Fibroblast of lung (primary cell): ENCODE measurements at places on chromosomes 13 and 19. TPM values are rescaled to one million over a fixed set of nuclear protein-coding genes. Genes with fewer than 3 reads are reported as not detected.
A peak's percentile ranks its signal among the peaks of the same experiment; 100 is the strongest.

LGALS7B gene
- not detected in 2 replicates for total RNA-seq

FFAR2 gene
- not detected in 2 replicates for total RNA-seq

GPR12 gene
- total RNA-seq: not detected in 2 replicates

ERCC5 gene
- total RNA-seq: 66.0 and 78.9 TPM in 2 replicates

SHISA2 gene
- under 0.01 TPM in 2 replicates for total RNA-seq

PINLYP gene
- total RNA-seq: 7.2 and 14.7 TPM in 2 replicates

FPR1 gene
- total RNA-seq: not detected in 2 replicates

ZNF28 gene
- total RNA-seq: 15.4 and 15.7 TPM in 2 replicates

ZNF682 gene
- 1.3 and 2.5 TPM in 2 replicates for total RNA-seq

TGFBR3L gene
- total RNA-seq: 1.0 and 1.3 TPM in 2 replicates

DNA sequence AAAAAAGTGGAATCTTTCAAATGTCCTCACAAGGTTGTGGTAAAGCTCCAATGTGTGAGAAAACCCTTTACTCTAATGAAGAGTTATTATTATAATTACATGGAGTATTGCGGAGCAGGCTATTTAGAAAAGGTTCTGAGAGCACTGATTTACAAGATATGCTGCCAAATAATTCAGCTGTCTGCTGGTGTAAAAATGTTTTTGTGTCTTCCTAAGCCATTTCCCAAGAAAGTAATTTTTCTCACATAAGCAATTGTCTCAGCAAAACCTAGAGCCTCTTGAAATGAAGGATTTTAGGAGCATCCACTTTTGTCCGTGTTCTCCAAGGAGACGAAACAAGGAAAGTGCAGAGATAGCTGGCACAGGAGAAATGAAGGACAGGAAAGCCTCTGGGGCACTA, 229.6 kb upstream of the STARD13 start:
- no peak for DNase-seq

DNA sequence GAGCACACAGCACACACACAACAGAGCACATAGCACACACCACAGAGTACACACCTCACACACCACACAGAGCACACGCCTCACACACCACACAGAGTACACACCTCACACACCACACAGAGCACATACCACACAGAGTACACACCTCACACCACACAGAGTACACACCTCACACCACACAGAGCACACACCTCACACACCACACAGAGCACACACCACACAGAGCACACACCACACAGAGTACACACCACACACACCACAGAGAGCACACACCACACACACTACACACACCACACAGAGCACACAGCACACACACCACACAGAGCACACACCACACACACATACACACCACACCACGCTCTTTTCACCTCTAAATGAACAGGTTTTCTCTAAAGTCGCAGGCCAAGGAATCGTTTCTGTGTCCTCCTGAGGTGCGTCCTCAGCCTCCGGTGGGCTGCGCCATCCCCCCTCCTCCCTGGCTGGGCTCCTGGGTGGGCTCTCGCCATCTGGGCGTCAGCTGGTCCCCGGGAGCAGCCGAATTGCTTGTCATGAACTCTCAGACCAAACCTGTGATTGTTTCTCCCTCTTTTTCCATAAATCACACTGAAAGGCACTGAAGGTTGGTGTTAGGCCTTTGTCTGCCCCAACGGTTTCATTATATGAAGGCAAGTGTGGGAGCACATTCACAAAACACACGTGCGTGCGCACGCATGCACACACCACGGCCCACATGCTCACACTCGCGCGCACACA, 37.4 kb downstream of the TMEM255B start:
- no peak for DNase-seq

GRCh38 chr19:17255150-17255621, 9.4 kb downstream of the USHBP1 start:
- no peak for DNase-seq

- DNase-seq: no peak
These were observed 9.2 kb downstream of the PAN3 start for GRCh38 chr13:28147495-28147894.

DNA sequence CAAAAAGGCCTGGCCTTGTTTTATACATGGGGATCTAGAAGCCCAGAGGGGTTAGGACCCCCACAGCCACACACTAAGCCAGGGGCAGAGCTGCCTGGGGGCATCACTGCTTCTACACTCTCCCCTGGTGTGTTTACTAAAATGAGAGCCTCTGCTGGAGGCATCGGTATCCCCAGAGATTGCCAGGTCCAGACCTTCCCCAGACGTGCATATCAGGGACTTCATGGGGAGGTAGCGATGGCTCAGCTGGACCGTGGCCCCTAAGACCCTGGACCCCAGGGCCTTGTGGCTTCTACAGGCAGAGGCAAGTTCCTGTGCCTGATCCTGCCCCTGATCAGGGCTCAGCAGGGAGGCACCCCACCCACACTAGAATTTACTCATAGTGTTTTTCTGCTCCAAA, 13.5 kb downstream of the CLPTM1 start:
- no peak for DNase-seq

GRCh38 chr19:32876919-32877285, 7.3 kb upstream of the SLC7A9 start:
- DNase-seq: no peak

DNA sequence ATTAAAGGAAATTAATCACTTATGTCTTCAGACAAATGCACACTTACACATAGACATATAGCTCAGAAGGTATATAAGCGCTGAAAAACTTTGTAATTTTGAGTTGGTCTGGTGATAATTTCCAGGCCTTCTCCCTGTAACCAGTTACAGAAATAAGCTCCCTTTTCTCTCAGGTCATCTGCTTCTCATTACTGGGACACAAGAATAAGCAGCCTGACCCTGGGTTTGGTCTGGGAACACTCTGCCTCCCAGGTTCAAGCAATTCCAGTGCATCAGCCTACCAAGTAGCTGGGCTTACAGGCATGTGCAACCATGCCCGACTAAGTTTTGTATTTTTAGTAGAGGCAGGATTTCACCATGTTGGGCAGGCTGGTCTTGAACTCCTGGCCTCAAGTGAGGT, 274.5 kb downstream of the LMO7 start:
- no peak for DNase-seq

DNA sequence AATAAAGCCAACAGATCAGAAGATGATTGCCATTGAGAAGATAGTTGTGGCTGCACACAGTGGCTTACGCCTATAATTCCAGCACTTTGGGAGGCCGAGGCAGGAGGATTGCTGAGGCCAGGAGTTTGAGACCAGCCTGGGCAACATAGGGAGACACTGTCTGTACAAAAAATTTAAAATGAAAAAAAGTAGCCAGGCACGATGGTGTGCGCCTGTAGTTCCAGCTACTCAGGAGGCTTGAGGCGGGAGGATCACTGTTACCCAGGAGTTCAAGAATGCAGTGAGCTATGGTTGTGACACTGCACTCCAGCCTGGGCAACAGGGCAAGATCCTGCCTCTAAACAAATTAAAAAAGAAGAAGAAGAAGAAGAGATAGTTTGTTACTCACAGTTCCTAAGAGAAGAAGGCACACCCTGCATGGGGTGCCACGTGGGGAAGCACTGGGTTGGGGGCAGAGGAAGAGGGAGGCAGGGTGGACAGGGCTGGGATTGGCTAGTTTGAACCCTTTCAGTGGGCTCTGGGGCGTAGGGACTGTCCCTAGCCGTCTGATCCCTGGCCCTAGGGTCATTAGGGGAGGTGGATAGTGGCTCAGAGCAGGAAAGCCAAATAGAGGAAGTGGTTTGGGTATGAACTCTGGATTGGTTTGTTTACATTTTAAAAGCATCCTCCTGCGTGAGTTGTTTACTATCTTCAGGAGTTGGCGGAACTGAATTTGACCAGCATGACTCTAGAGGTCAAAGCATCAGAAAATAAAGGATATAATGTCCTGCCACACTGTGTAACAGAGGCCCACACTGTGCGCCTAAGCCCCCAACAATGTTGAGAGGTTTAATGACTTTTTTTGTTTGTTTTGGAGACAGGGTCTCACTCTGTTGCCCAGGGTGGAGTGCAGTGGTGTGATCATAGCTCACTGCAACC, 60.5 kb upstream of the MEDAG start:
- DNase-seq: no peak

- no peak for DNase-seq
These were observed 4.9 kb upstream of the ZNF787 start for GRCh38 chr19:56125806-56126590.

DNA sequence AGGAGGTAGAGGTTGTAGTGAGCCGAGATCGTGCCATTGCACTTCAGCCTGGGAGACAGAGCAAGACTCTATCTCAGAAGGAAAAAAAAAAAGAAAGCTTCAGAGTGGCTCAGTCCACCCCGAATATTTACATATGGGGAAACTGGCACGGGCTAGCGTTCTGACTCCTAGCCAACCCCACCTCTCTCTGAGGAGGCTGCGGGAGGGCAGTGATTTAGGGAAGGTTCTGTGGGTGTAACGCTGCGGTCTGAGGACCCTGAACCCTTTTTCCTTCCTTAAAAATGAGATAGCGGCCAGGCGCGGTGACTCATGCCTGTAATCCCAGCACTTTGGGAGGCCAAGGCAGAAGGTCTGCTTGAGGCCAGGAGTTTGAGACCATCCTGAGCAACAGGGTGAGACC, 5.0 kb downstream of the LRRC25 start:
- peak; percentile 70 for DNase-seq

DNA sequence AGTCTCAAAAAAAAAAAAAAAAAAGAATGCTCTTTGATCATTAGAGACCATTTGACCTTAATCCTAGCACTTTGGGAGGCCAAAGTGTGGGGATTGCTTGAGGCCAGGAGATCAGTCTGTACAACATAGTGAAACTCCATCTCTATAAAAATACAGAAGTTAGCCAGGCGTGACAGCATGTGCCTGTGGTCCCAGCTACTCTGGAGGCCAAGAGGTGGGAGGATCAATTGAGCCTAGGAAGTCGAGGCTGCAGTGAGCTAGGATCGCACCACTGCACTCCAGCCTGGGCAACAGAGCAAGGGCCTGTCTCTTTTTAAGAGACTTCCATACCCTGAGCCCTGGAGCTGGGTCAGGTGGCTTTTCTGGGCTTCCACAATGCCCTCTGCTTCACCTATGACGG, 11.5 kb upstream of the COLGALT1 start:
- DNase-seq: no peak

GRCh38 chr19:50328224-50328872, 829 bp downstream of the KCNC3 start:
- no peak for DNase-seq

DNA sequence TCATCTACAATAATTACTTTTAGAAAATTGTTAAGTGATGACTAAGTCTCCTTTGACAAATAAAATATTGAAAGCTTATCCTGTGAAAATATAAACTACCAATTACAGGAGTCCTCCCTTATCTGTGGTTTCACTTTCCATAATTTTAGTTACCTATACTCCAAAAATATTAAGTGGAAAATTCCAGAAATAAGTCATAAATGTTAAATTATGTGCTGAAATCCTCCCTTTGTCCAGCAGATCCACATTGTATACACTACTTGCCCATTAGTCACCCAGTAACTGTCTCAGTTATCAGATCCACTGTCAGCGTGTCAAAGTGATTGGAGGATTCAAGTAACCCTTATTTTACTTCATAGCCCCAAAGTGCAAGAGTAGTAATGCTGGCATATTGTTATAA, 98.1 kb downstream of the SERP2 start:
- peak; percentile 72 for DNase-seq

GRCh38 chr13:81487151-81487550, 1146.2 kb upstream of the SPRY2 start:
- DNase-seq: no peak

DNA sequence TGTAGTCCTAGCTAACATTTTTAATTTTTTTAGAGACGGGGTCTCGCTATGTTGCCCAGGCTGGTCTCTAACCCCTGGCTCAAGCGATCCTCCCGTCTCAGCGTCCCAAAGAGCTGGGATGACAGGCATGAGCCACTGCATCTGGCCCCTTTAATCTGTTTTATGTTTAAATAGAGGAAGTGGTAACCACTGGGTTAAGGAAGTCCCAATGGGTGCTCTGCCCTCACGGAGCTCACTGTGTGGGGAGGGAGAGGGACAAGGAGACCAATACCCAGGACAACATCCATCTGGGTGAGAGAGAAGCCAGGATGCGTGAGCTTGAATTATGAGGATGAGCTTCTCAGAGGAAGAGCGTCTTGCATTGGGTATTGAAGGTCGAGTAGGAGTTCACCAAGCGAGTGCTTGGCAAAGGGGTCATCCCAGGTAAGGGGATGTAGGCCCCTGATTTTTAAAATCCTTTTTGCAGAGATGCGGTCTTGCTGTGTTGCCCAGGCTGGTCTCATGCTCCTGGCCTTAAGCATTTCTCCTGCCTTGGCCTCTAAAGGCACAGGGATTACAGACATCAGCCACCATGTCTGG, 13.8 kb downstream of the YJU2 start:
- no peak for DNase-seq

DNA sequence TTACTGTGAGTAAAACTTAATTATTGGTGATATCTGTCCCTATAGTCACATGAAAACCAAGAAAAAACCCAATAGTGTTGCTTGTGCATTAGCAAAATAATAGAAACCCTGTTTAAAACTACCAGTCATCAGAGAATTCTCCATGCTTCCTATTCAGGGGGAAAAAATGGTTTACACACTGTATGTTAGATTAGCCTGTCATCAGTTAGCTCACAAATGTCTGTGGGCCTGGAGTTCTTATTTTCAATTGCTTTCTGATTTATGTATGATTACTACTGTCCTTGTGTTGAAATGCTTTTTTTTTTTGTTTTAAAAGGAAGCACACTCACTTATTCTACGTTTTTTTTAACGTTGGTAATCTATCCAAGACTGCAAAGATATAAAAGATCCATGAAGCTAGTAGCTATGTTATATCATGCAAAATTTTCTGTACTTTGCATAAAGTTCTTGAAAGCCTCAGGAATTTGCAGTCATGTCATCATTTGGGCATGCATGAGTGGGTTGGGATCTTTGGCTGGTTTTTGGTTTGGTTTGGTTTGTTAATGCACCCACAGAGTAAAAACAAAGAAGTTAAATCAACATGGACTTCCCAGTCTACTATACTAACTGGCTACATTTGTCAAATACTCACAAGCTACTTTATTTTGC, 25.9 kb downstream of the RXFP2 start:
- peak; percentile 61 for DNase-seq

DNA sequence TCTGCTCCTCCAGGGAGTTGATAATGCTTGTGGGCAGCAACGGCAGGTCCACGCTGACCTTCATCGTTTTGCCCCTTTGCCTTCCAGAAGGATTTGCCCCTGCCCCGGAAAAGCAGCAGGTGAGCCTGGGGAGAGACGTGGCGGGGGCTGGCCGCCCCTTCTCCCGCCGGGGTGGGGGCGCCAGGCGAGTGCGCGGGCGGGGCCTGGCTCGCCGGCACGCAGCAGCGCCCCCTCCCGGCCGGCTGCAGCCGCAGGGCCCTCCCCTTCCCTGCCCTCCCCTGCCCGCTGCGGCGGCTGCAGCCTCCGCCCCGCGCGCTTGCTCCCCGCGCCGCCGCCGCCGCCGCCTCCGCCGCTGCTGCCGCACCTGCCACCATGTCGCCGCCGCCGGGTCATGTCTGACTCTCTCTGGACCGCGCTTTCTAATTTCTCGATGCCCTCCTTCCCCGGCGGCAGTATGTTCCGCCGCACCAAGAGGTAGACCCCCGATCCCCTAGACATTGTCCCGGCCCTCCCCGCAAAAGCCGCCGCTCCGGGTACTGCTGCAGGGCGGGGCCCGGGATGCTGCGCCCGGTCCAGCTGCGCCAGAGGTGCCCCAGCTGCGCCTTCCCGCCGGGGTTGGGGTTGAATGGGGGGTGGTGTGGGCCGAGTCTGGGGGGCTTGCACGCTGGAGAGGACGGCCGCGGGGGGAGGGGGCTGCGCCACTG, at the start of gene MAST1:
TSS of gene MAST1 (plus strand) at position 334 of the 704 bp plus-strand sequence. CDS start at position 392, 58 bp downstream.
- DNase-seq: no peak

GRCh38 chr13:40146063-40146462, 490.6 kb downstream of the COG6 start:
- no peak for DNase-seq

- DNase-seq: no peak
These were observed 9.0 kb downstream of the SH3GL1 start for GRCh38 chr19:4391306-4391693.
